Activated CD4-positive, alpha-beta T cell treated with anti-CD3 and anti-CD28 coated beads, Interleukin-2, amount 10 ng/mL, durations not matched to agents 7 days and 5 days (primary cell): ENCODE measurements at places on chromosomes 5 and 9.

GRCh38 chr9:125106285-125106893, 36.9 kb downstream of the SCAI start:
- no peak for DNase-seq

DNA sequence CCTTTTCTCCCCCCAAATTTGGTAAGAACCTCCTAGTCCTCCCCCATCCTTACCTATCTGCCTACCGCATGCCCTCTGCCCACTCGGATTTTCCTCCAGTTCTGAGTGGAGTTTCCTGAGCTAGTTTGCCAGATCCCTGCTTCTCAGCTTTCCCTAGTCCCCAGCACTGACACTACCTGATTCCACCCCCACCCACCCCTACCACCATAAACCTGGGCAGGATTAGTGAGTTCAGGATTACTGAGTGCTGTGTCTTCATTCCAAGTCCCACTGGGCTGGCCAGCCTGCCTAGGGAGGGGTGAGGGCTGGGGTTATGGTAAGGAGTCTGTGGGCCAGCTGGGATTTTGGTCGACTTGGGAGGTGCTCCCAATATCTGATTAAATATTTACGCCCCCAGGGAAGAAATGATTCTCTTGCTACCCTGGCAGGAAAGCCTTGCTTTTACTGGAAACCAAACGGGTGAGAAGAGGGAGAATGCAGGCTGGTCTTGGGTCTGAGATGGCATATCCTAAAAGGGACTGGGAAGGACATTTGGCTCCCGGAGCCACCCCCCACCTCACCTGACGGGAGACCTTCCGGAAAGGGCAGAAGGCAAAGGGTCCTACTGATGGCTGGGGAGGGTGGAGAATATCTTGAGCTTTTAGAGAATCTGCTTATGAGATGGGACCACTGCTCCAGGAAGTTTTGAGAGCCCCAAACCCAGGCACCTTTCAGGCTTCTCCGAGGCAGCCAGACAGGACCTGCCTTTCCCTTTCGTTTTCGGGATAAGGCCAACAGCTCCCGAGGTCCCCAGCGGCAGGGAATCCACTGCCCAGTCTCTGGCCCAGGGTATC, 3.7 kb downstream of the PITX1 start:
- DNase-seq, result no peak

GRCh38 chr9:2697492-2697891, 19.8 kb upstream of the KCNV2 start:
- DNase-seq, result no peak

GRCh38 chr9:114090798-114091197, 8.3 kb downstream of the KIF12 start:
- DNase-seq, result no peak

DNA sequence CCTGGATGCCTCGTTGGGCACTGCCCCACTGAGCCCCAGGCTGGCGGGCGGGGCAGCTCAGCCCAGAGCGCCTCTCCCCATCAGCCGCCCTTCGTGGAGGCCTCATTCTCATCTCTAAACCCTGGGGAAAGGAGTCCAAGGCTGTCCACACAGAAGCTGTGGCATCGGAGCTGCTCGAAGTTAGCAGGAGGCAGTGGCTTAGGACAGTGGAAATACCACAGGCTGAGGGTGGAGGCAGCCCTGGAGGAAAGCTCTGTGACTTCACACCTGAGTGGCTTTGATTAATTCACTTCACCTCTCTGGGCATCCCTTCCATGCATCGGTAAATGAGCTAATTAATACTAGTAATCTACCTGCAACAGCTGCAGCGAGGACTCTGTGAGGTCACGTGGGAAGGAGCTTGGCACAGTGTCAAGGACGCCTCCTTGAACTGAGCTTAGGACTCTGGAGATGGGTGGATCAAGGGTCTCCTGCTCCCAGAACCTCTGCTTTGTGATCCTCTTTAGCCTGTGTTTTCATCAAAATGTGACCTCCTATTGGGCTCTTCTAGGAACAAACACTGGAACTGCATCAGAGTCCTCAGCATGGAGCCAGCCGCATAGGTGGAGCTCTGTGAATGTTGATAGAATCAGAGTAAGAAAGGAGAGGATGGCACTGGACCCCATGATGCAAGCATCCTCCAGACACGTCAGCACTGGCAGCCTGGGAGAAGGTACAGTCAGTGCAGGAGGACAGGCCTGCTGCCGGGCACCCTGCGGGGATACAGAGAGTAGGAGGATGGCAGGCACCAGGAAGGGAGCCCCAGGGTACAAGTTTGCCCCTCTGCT, 842 bp upstream of the ANGPTL2 start:
- no peak for DNase-seq

GRCh38 chr5:5330728-5331452, 91.6 kb upstream of the ICE1 start:
- DNase-seq, result no peak

GRCh38 chr9:38642951-38643814, 22.8 kb upstream of the ANKRD18A start:
- DNase-seq, result no peak

DNA sequence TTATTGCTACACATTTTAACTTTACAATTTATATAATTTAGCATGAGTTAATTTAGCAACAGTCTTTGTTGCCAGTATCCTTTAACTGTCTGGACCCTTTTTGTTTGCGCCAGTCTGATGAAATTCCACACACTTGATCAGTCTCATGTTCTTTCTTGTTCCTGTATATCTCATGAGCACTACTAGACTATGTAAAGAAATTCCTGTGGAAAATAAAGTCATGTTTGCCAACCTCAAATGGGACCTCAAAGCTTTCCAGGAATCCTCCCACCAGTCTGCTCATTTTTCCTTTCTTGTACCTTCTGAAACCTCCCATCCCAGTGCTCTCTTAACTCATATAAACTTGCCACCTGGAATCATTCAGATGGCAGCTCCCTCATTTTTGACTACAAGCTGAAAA, 8.0 kb downstream of the DMXL1 start:
- no peak for DNase-seq
